ENCODE measurements at places on chromosomes 2 and 18.

DNA sequence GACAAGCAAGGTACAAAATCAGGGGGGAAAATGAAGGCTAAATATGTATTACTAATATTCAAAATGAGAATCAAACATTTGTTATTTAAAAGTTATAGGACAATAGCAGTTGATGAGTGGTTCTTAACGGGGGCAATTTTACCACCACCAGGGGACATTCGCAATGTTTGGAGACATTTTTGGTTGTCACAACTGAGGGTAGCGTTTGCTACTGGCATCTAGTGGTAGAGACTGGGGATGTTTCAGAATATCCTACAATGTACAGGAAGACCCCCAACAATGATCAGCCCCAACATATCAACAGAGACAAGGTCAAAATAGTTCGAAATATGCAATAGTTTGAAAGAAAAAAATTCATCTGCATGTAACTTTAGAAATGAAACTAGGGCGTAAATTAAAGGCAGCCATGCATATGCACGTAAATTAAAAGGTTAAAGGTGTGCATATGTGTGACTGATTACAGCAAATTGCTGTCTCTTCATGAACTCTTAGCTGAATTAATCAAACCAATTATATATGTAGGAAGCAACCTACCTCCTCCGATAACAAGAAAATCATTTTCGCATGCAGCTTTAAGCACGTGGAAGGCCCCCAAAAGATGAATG lies 61.2 kb upstream of the CUL3 start:
- DNase-seq, result no peak

DNA sequence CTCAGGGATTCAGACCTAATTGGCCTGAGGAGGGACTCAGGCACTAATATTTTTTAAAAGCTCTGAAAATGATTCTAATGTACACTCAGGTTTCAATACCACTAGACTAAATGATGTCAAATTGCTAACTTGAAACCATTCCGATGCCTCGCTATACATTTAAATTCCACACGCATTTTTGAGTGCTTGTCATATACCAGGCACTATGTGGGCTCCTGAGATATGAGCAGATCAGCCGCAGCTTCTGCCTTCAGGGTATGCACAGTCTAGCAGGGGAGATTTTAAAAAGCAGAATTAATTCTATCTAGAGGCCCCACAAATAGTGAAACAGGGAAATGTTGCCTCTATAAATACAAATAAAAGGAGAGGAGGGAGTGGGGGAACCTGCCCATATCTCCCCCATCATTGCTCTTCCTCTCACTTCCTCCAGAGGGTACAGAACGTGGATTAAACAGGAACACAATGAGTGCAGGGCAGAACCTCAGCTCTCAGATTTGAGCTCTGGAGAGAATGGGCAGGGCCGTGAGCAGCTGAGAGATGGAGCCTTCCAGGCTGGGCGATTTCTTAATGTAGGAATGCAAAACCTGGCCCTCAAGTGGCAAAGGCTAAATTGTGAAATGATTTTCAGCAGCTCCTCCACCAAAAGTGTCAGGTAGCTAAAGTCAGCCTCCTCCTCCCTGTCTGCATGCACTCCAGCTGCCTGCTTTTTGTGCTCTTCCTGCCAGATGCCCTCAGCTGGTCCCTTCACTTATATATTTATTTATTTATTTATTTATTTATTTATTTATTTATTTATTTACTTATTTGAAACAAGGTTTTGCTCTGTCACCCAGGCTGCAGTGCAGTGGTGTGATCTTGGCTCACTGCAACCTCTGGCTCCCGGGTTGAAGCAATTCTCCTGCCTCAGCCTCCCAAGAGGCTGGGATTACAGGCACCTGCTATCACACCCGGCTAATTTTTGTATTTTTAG lies 24.6 kb upstream of the LBH start:
- DNase-seq, result no peak

DNA sequence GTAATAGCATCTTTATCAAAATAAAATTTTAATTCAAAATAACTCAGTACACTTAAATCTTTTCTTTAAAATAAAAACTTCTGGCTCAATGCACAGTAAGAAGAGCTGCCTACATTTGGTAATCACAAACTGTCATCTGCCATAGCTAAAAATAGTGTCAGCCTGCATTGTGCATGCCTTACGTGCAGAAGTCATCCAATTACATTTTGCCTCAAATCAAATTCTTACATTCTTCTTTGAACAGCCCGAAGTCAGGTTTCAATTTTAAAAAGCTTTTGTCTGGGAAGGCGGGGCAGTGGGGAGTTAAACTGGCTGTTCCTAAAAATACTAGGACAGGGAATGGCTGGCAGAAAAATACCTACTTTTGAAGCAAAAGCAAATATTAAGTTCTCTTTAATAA lies 51.1 kb downstream of the RTN4 start:
- no peak for DNase-seq

DNA sequence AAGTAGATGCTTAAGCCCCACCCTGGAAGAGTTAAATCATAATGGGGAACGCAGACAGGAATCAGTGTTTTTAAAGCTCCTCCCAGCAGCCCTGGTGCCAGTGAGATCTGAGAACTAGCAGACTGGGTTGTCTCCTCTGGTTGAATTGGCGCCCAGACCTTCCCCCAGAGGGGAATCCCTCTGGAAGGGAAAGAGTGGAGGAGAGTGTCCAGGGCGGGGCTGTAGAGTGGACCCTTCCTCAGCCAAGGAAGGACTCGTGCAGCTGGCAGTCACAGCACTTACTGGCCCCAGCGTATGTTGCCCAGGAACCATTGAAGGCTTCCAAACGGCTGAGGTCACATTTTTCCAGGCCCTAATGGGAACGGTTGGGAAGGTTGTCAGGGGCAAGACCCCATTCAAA lies 62.5 kb downstream of the TGOLN2 start:
- no peak for DNase-seq

DNA sequence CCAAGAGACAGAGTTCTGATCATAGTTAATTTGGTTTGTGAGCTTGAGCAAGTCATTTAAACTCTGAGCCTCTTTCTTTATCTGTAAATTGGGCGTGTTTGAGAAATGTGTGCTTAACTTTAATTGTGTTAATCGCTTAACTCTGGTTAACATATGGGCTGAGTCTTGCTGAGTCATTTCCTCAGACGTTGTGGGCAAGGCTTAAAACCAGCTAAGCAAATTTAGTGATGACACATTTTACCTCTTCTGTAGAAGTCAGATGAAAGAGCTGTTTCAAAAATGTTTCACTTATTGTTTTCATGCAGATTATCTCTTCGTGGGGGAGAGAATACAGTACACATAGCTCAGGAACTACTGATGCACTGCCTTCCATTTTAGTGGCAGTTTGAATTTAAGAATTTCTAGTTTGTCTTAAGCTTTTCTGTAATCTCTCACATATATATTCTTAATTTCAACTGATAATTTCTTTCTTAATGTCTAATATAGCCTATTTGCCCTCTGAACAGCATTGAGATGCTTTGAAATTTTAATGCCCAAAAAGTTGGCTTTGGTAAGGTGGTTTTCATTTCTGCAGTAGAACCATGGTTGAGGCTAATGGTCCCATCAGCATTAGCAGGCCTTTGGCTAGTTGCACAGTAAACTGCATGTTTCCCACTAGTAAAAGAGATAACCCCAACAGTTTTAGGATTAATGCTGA lies 34.9 kb downstream of the RAB10 start:
- no peak for DNase-seq

DNA sequence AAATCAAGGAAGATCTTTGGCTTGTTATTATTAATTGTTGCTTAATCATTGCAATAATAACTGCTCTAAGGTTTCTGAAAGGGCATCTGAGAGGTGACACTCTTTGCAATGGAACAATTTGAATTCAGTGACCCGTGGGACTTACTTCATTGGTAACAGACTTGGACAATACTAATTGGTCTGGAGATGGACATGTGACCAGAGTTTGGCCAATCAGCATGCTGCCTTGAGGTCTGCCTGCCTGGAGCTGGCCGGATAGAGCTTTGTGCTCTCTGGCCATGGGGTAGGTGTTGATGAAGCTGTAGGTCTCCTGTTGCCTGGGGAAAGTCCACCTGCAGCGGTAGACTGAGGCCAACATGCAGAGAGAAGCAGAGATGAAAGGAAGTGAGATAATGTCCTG lies 24.0 kb upstream of the VPS4B start:
- no peak for DNase-seq

Data from NCI-H1436 treated with DMSO at 0.1 percent for 48 hours (cell line).